D721Med (cell line): ENCODE measurements at places on chromosomes 6 and 20.

- DNase-seq, result no peak
These were observed 126.8 kb downstream of the HIVEP1 start for GRCh38 chr6:12138936-12139335.

GRCh38 chr20:58330249-58330648 is 20.7 kb downstream of the RAB22A start:
- DNase-seq, result no peak

GRCh38 chr6:28940858-28941683 is 17.3 kb upstream of the TRIM27 start:
- no peak for DNase-seq

- DNase-seq, result no peak
These were observed 10.0 kb downstream of the PYGB start for GRCh38 chr20:25257756-25258475.

- no peak for DNase-seq
These were observed 379.9 kb downstream of the CD109 start for GRCh38 chr6:74075896-74076295.

GRCh38 chr6:43916924-43917877 is 147.2 kb downstream of the VEGFA start:
- DNase-seq, result no peak

DNA sequence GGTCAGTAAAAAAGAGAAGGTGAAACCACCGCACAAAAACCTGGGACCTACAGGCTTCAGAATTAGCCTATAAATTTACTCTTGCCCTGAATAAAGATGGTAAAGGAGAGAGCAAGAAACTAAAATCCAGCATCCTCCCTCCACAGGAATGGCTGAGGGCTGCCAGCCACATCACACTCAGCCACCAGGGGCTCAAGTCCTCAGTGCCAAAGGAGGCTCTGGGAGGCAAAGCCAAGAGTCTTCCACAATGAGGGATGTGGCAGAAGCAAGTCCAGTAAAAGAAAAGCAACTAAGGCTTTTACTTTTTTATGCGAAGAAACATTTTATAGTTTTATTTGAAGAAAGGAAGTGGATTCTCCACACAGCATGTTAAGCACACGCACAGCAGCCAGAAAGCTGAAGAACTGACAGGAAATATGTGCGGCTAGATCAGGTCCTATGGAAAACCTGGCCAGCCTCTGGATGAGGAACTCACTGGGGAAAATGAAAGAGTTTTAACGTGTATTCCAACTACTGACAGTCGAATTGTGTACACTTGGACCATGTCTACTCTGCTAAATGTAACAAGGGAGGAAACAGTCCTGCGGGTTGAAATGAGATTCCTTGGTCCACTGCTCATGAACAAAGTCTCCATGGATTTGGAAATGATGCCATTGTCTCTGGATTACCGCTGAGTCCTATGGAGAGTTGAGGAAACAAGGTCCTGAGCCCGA is 219.4 kb upstream of the SSTR4 start:
- DNase-seq, result no peak

GRCh38 chr20:38120625-38120988 is 44.5 kb downstream of the TGM2 start:
- DNase-seq, result no peak

DNA sequence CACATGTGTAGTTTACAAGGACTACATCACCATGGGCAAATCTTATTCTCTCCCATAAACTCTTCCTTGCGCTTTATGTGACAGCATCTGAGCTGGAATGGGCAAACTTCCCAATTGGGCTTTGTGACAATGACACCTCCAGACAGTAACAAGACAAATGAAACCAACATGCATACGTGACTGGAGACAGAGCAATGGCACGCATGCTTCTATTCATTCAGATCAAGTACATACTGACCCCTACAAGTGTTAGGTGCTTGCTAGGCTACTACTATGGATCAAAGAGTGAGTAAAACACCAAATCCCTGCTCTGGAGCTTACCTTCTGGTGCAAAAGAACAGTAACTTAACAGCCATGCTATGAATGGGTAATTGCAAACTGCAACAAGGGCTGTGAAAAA is 394.9 kb downstream of the BTBD9 start:
- DNase-seq, result no peak

DNA sequence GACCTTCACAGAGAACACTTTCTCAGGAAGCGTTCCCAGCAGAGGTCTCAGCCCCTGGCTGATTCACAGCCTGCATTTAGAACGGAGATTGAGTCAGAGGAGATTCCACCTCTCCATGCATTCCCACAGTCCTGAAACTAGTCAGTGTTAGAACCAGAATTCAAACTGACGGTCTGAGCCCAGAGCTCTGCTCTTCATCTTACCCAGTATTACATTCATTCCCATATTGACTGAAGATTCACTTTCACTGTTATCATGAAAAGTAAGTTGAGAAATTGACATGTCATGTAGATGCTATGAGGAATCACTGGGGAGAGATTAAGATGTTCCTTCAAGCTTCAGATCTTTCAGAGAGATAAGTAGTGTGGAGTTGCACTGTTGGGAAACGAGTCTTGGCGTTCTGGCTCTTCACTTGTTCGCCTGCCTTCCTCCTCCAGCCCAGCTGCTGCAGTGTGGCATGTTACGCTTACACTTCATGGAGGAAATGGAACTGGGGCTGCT is 28.3 kb downstream of the MAS1 start:
- DNase-seq, result no peak

GRCh38 chr6:113526553-113526952 is 330.6 kb upstream of the MARCKS start:
- DNase-seq, result no peak

GRCh38 chr6:146974351-146974750 is 229.9 kb upstream of the STXBP5 start:
- no peak for DNase-seq

GRCh38 chr6:70166088-70166958 is 136.6 kb downstream of the COL9A1 start:
- no peak for DNase-seq

DNA sequence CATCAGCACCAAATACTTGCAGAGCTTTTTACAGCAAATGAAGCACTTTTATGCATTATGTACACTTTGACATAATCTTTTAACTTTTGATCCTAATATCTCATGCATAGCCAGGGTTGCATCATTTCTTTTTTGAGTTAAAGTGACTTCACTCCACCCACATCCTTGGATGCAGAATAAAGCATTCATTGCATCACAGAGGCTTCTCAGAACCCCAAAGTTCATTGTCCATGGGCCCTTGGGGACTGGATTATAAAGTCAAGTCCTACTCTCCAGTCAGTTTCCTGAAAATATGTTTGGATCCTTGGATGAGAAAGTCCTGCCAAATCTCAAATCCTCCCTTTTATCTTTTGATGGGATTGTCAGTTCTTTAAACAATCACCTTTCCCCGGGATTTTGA is 10.6 kb upstream of the EFHC1 start:
- no peak for DNase-seq

DNA sequence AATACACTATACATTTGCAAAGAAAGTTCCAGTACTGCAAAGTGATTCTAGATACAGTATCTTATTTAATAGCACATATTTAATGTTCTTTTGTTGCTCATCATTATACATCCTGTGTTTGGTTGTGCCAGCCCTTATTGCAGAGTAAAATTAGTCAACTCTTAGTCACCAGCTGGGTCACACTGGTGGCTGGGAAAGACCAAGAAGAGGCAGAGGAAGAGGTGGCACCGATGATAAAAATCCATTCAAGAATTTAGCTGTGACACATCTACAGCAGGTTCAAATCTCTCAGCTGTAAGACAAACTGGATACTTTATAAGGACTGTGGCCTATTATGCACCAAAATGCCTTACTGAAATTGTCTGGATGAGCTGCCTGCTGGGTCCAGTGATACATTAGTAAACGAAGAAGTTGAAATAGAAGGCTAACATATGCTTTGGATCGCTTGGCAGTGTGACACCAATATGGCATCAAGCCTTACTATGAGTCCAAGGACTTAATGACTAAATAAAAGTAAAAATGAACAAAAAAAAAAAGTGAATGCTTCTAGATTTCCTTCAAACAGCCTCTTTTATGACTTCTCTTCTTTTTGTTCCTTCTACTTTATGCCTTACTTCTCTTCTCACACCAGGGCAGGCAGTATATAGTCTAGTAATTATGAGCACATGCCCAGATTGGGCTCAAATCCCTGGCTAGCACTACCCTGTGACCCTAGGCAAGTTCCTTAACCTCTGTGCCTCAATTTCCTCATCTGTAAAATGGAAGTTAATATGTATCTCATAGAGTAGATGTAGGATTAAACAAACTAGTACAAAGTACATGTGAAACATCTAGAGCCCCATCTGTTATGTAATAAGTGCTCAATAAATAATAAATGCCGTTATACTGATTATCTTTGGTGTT is 29.4 kb upstream of the RNF8 start:
- DNase-seq, result no peak
